ENCODE measurements at places on chromosomes 7 and 10. TPM values are rescaled to one million over a fixed set of nuclear protein-coding genes. Genes with fewer than 3 reads are reported as not detected.

NKX6-2 gene
- polyA plus RNA-seq: not detected

GRCh38 chr7:95469187-95469586 is 16.6 kb upstream of the ASB4 start:
- no peak overlapping the region for H3K27ac ChIP-seq
- H3K27me3 ChIP-seq: peaks cover 13% of the 10 kb centered on the region
- DNase-seq: no peak

- H3K27ac ChIP-seq: no peak overlapping the region
- H3K36me3 ChIP-seq: peaks cover 6% of the 10 kb centered on the region
- no peaks in the 10 kb centered on the region for H3K4me1 ChIP-seq
- no peak for DNase-seq
- H3K27me3 ChIP-seq: no peaks in the 10 kb centered on the region
These were observed 26.1 kb downstream of the LRRC4 start for GRCh38 chr7:128005117-128005516.

HOXA10 gene
- polyA plus RNA-seq: 0.10 TPM

DNA sequence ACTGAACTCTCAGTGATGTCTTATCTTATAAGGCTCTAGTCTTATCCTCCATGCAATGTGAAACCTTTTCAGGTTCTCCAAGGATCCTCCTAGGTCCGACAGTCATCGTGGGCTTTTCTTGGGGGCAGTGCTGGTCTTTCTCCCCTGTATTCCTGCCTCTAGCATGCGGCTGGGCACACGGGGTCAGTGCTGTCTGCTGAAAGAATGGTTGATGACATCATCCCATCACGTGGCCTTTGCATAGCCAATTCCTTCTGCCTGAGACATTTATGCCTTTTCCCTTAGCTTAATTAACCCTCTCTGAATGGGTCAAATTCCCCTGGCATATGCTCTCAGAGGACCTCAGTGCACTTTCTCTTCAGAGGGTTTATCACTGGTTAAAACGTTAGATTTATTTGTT is 27.0 kb upstream of the KCNK18 start:
- no peaks in the 10 kb centered on the region for H3K36me3 ChIP-seq
- H3K4me1 ChIP-seq: no peaks in the 10 kb centered on the region
- H3K27me3 ChIP-seq: peaks cover 62% of the 10 kb centered on the region
- H3K4me3 ChIP-seq: no peak overlapping the region

Data from IMR-90 (cell line).